Ascending aorta (tissue), 2 donors: ENCODE measurements at places on chromosomes 5 and 9. TPM values are rescaled to one million over a fixed set of nuclear protein-coding genes. Genes with fewer than 3 reads are reported as not detected.

The WNT8A gene
- total RNA-seq, result not detected

The CTXN3 gene
- not detected for total RNA-seq

The EPB41L4A gene
- total RNA-seq, result 9.4 TPM

The TRIM7 gene
- total RNA-seq, result 6.1 TPM

The SLC4A9 gene
- not detected for total RNA-seq

The KYAT1 gene
- 4.9 TPM for total RNA-seq

The LHX3 gene
- not detected for total RNA-seq

The PCDHB7 gene
- 7.6 TPM for total RNA-seq

The ANXA1 gene
- total RNA-seq, result 261 TPM

The IFNK gene
- not detected for total RNA-seq

The IL5 gene
- not detected for total RNA-seq

The ADAMTSL1 gene
- total RNA-seq, result 12.3 TPM

The CCNI2 gene
- total RNA-seq, result not detected
